ENCODE measurements at places on chromosomes 12 and 14.

DNA sequence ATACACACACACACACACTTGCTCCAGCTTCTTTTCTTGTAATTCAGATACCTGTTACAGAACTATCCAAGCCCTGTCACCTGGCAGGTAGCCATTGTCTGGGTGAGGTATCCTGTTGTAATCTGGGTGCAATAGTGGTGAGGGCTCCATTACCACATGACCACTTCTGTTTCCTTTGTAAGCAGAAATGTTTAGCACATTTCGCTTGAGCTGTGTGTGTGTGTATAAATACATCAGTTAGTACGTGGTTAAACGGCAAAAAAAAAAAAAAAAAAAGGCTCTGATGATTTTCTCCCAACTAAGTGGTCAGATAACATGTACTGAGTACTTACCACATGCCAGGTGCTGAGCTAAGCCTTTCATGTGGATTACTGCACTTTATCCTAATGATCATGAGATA is 129.3 kb upstream of the SSTR1 start:
- H3K27me3 ChIP-seq: no peaks in the 10 kb centered on the region
- DNase-seq: peak; percentile 80
- H3K36me3 ChIP-seq: no peaks in the 10 kb centered on the region
- H3K4me1 ChIP-seq: peaks cover 35% of the 10 kb centered on the region
- H3K27ac ChIP-seq: peak overlapping the region; percentile 83

GRCh38 chr14:87847216-87847755 is 145.7 kb downstream of the GALC start:
- no peak overlapping the region for H3K27ac ChIP-seq
- no peaks in the 10 kb centered on the region for H3K36me3 ChIP-seq
- H3K4me1 ChIP-seq: no peaks in the 10 kb centered on the region
- no peak for DNase-seq

GRCh38 chr14:22492622-22493542 is 96.1 kb downstream of the DAD1 start:
- peak overlapping the region; percentile 45 for H3K4me3 ChIP-seq
- H3K27ac ChIP-seq: peak overlapping the region; percentile 77
- DNase-seq: no peak
- H3K27me3 ChIP-seq: no peaks in the 10 kb centered on the region

DNA sequence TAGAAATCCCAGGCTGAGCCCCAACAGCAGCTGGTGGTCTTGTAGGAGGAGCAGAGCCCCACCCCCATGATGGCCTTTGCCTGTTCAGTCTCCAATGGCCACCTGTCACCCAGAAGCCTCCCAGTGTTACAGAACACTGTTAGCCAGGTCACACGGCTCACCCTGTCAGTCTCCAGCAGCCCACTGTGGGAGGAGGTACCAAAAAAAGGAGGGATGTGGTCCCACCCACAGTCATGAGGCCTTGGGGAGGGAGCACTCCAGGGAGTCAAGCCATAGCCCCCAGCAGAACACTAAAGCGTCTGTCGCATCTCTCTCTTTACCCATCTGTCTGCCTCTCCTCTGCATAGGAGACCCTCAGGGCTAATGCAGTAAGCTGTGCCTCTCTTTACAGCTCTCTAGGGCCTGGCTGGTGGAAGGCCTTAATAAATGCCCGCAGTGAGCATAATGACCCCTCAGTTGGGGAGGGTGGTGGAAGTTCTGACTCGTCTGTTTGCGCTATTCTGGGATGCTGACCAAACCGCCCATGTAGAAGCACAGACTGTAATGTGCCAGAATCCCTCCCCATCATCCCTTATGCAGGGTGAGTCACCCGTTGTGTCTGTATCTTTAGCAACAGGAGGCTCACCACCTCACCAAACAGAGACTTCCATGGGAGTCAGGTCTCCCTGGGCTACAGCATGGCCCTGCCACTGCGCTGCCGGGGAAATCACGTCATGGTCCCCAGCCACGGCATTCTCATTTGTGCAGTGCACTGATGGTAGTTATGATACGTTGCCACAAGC is 14.6 kb downstream of the C14orf132 start:
- H3K36me3 ChIP-seq: no peaks in the 10 kb centered on the region
- no peaks in the 10 kb centered on the region for H3K4me1 ChIP-seq
- DNase-seq: no peak
- H3K4me3 ChIP-seq: no peak overlapping the region
- H3K27ac ChIP-seq: no peak overlapping the region
- peaks cover 2% of the 10 kb centered on the region for H3K27me3 ChIP-seq

- H3K4me1 ChIP-seq: no peaks in the 10 kb centered on the region
- H3K27ac ChIP-seq: no peak overlapping the region
- DNase-seq: no peak
- no peaks in the 10 kb centered on the region for H3K36me3 ChIP-seq
- H3K27me3 ChIP-seq: peaks cover 3% of the 10 kb centered on the region
Measured at GRCh38 chr14:25226214-25226613, 176.3 kb upstream of the STXBP6 start.

DNA sequence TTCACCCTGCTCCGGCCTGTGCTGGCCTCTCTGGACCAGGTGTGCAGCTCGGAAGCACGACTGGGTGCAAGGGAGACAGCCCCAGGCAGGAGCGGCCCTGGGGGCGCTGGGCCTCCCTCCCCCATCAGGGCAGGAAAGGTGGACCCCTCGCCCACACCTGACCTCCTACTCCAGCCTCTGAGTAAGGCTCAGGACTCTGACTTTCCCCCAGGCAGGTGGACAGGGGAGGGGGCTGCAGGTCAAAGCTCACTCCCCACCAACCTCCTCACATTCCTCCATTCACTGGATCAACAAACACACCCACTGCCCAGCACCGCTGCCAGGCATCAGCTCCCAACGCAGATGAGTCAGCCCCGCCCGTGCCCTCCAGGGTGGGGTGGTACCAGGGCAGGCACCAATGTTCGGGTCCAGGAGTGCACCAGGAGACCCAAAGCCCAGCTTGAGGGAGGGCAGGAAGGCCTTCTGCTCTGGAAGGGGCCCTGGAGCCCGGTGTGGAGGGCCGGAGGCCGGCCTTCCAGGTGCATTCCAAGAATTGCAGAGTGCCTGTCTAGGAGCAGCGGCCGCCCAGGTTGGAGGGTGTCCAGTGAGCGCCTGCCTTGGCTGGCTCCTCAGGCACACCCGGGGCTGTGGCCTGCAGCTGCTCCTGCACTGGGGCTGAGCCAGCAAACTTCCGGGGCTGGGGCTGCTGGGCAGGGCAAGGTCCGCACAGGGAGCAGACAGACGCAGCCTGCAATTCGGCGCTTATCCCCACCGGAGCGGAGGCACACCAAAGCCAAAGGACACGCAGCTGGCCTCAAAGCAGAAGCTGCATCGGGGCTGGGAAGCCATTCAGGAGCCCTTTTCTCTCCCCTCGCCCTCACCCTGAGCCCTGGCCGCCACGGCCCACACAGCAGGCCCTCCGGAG is 1.6 kb upstream of the INF2 start:
- H3K4me3 ChIP-seq: no peak overlapping the region
- no peak for DNase-seq
- H3K36me3 ChIP-seq: no peaks in the 10 kb centered on the region
- H3K27ac ChIP-seq: peak overlapping the region; percentile 29

- DNase-seq: no peak
- peak overlapping the region; percentile 76 for H3K27ac ChIP-seq
- peaks cover 3% of the 10 kb centered on the region for H3K36me3 ChIP-seq
- H3K27me3 ChIP-seq: no peaks in the 10 kb centered on the region
- H3K4me3 ChIP-seq: no peak overlapping the region
- H3K4me1 ChIP-seq: peaks cover 65% of the 10 kb centered on the region
Measured at GRCh38 chr14:50790589-50790988, 40.4 kb downstream of the NIN start.

GRCh38 chr14:100268591-100269207 is 29.8 kb downstream of the YY1 start:
- H3K36me3 ChIP-seq: peaks cover 18% of the 10 kb centered on the region
- no peak overlapping the region for H3K4me3 ChIP-seq
- H3K27ac ChIP-seq: no peak overlapping the region

DNA sequence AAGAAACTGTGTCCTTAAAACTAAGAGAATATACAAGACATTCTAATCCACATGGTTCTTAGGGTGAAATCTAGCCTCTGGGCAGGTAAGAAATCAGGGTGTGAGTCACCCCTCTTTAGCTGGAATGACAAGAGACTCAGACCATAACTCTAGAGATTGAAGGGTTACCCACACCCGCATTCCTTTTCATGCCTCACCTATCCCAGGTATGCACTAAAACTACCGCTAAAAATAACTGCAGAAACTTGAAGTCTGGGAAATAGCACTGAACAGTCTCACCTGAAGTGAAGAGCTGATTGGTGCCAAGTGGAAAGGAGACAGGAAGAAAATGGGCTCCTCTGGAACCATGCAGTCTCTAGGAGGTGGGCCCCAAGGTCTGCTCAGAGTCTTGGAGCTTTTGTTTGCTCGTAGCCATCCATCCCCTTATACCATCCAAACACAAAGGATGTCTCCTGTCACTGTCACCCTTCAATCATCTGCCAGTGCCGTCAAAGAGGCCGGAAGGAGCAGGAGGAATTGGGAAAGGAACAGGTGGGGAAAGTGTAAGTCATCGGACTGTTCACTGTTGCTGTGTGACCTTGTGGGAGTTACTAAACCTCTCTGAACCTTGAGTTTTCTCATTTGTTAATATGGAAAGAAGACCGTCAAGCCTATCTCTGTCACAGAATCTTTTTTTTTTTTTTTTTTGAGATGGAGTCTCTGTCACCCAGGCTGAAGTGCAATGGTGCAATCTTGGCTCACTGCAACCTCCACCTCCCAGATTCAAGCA is 22.4 kb downstream of the DDX47 start:
- no peaks in the 10 kb centered on the region for H3K27me3 ChIP-seq
- no peak for DNase-seq
- no peak overlapping the region for H3K27ac ChIP-seq
- peaks cover 9% of the 10 kb centered on the region for H3K4me1 ChIP-seq
- H3K36me3 ChIP-seq: peaks cover 17% of the 10 kb centered on the region

GRCh38 chr12:107159384-107159900 is 66.1 kb upstream of the CRY1 start:
- no peak overlapping the region for H3K27ac ChIP-seq
- H3K4me3 ChIP-seq: no peak overlapping the region
- no peaks in the 10 kb centered on the region for H3K36me3 ChIP-seq

DNA sequence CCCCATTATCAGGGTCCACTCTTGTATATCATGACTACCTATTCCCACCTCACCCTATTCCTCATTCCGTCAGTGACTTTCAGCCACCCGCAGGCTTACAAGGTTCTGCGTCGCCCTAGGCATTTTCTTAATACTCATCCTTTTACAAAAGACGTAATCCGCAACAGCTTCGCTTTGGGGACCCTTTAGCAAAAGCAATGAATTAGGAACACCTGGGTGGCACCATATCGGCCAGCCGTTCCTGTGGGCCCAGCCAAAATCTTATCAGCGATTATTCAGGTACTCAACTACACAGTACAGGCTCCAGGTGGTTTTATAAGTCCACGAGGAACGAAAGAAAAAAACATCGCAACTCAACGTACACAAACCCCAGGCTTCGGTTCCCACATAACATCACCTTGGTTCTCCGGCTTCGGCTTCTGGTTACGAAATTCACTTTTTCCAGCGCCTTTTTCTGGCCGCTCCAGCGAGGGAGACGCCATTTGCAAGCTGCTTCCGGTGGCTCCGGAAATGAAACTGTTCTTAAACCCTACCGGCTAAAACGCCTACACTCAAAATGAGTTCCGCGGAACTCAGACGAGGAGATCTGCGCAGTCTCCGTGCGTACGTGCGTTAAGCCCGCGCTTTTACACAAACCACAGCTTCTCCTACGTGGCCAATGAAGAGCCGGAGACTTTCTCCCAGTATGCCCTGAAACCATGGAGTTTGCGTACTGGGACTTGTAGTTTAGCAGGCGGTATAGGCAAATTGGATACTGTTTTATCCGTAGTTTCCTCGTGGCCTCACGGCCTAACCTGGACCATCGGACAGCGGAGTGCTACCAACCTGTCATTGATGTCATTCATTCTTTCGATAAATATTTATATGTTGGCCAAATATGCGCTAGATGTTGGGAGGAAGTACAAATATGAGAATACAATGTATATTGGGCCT is at the start of gene KRR1:
Gene KRR1 (minus strand): TSS at position 494 of the 933 bp plus-strand sequence. CDS start 12 bp downstream, at position 482.
- peak within 1 kb of the TSS; percentile 96 for H3K4me3 ChIP-seq
- H3K36me3 ChIP-seq: peaks cover 12% of the 10 kb centered on the region
- peak; percentile 86 for DNase-seq
- peaks cover 8% of the 10 kb centered on the region for H3K4me1 ChIP-seq
- H3K27ac ChIP-seq: peak within 1 kb of the TSS; percentile 93

DNA sequence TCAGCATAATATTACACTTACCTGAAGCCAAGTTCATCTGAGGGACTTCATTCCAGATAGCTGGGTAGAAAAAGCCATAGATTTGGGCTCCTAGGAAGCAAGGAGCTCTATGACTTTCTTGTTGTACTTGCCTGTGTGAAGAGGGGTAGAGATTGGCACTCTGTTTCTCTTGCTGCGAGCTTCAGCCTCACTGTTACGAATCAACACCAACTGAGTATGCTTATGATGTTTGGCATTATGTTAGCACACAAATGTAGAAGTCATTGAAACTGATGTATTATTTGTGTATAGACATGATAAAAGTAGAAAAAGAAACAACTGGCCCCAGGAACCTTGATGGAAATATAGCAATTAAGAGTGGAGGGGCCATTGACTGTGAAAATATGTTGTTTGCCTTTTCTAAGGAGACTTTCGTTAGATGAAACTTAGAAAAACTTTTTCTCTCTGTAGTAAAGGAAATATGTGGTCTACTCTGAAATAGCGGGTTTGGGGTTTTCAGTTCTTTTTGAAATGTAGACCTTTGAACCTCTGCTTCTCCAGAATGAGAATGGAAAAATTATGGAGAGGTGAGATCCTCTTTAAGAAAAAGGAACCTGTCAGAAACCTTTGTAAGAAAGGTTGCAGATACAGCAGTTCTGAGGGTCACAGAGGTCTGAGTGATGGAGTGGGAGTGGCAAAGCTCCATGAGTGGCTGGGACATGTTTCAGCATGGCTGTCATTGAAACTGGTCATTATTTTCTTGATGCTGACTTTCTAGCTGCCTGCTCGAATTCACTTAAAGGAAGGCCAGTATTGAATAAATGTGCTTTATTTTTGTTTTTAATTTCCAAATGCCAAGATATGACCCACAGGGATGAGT is 159.9 kb downstream of the GCH1 start:
- no peak for DNase-seq
- no peak overlapping the region for H3K4me3 ChIP-seq
- H3K4me1 ChIP-seq: peaks cover 36% of the 10 kb centered on the region
- H3K27ac ChIP-seq: no peak overlapping the region
- no peaks in the 10 kb centered on the region for H3K36me3 ChIP-seq

DNA sequence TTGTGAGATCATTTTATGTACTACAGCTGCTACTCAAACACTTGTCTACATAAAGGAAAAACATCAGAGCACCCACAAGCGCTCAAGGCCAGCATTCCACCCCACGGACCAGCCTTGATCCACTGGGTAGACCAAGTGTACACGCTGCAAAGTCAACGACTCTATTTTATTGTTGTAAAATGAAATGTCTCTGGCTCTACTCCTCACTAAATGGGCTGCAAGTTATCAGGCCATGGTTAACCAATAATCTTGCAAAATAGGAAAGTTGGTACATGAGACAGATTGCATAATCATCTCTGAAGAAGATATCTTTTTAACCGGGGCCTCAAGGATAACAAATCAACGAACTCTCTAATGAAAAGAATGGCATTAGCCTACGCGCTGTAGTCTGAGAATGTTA is 69.9 kb upstream of the FOXN3 start:
- H3K4me3 ChIP-seq: no peak overlapping the region
- peaks cover 13% of the 10 kb centered on the region for H3K36me3 ChIP-seq
- no peaks in the 10 kb centered on the region for H3K27me3 ChIP-seq

GRCh38 chr12:4939418-4940023 is 29.8 kb downstream of the KCNA1 start:
- no peak overlapping the region for H3K4me3 ChIP-seq
- H3K36me3 ChIP-seq: no peaks in the 10 kb centered on the region
- H3K4me1 ChIP-seq: no peaks in the 10 kb centered on the region
- H3K27ac ChIP-seq: no peak overlapping the region
- DNase-seq: no peak

- no peaks in the 10 kb centered on the region for H3K36me3 ChIP-seq
- H3K4me1 ChIP-seq: no peaks in the 10 kb centered on the region
- no peak overlapping the region for H3K4me3 ChIP-seq
- peaks cover 7% of the 10 kb centered on the region for H3K27me3 ChIP-seq
- no peak for DNase-seq
Measured at GRCh38 chr12:117111386-117111785, 12.2 kb upstream of the TESC start.

Data from T-cell (primary cell).